ENCODE measurements at places on chromosomes 12 and 14.

GRCh38 chr12:14239350-14239934 is 126.0 kb upstream of the ATF7IP start:
- DNase-seq: peak; percentile 94

- DNase-seq: no peak
Observed at GRCh38 chr12:2402073-2402579, 349.3 kb downstream of the CACNA1C start.

DNA sequence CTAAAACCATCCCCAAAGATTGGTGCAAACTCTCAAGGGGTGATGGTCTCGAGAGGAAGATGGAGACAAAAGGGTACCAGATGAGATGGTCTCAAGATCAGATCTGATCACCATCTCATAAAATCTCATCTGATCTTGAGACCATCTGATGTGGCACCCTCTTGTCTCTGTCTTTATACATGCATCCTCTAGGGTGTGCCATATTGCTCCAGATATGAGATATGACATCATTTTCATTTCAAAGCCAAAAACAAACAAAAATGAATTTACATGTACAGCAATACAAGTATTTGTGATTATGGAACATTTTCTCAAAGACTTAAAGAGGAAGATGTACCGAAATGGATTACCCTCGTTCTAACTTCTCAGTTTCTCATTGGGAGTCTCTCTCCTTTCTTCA is 787.2 kb downstream of the GALC start:
- no peak for DNase-seq

DNA sequence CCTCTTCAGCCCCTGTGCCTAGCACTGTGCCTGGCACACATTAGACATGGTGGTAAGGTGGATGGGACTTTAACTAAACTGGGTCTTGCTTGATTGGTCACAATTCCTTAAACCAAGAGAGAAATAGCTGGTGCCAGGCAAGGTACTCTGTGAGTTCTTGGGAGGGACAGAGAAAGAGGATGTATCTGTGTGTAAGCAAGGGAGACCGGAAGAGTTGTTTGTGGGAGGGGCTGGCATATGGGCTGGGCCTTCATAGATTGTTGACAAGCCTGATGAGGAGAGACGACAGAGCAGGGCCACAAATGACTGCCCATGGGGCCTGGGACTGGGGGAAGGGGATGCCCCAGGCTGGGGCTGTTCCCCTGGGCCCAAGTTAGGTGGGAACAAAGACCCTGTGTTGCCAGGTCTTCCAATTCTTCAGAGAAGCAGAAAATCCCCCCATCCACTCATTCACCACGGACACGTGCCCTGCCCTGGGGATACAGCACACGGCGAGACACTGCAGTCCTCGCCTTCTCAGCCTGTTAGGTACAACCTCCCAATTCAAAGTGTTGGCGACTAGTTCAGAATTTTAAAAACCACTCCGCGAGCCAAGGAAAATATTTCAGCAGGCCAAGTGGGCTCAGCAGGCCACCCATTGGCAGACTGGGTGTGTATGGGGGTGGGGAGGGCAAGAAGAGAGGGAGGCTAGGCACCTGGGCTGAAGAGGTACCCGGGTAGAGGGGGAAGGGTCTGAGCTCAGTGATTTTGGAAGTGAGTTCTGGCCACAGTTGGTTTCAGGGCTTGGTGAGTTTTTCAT is 11.4 kb upstream of the CYP46A1 start:
- no peak for DNase-seq

DNA sequence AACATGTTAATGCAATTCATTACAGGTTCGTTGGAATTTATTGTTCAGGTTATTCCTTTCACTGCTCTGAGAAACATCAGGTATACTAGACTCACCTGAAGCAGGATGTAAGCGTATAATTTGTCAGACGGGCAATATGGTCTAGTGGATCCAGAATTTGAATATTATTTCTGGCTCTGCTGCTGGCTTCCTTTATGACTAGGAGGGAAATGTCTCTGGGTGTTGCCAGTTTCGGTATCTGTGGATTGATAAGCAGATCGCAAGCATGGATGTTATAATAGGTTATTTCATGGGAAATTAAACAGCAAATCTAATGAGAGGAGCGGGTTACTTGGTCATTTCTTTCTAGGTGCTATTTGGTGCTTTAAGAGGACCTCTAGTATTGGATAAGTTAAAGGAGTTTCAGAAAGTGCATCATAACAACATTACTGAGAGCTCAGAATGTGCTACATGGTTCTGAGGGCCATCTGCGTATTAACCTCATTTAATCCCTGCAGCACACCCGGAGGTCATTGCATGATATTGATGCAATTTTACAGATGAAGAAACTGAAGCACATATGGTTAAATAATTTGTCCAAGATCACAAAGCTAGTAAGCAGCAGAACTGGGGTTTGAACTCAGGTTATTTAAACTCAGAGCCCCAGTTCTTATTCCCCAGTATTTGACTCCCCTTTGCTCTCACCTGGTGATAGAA is 47.3 kb upstream of the BCAT1 start:
- no peak for DNase-seq

- DNase-seq: no peak
Observed at GRCh38 chr14:101561145-101561896, at the start of gene DIO3. DIO3 (plus strand) TSS chr14:101561495.

DNA sequence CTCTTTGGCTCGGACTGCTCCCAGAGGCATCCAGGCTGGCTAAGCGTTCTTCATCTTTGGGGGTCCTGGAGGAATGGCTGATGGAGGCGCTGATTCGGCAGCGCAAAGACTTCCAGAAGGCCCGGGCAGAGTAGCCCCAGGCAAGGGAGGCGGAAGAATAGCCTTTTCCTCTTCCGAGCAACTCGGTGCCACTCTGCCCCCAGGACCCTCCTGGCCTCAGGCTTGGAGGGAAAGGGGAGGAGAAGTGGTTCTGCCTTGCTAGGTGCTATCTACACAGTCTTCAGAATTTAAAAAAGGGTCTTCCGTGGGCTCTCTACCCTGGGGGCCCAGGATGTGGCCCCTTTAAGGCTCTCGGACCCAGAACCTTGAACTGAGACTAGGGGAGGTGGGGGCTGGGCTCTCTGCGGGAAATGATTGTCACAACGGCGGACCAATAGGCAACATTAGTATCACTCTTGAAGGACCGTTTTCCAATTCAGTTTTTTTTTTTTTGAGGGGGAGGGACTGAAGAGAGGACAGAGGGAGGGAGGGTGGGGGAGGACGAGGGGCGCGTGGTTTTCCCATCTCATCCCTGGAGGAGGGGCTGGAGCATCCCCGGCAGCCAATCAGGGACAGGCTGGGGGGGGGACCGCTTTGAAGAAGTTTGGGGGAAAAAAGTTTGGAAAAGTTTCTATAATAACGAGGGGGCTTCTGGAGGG is at the start of gene NFATC4:
Gene NFATC4, plus strand, starts transcription at position 671 of the 698 bp plus-strand sequence. CDS start 157 bp downstream, outside the sequence.
- peak; percentile 26 for DNase-seq

- no peak for DNase-seq
Observed at GRCh38 chr12:95214466-95214865, 2.8 kb downstream of the FGD6 start.

GRCh38 chr12:111773801-111774551 is 7.2 kb downstream of the ALDH2 start:
- peak; percentile 82 for DNase-seq

- DNase-seq: no peak
Observed at GRCh38 chr14:100054316-100055075, 10.7 kb upstream of the EVL start.

DNA sequence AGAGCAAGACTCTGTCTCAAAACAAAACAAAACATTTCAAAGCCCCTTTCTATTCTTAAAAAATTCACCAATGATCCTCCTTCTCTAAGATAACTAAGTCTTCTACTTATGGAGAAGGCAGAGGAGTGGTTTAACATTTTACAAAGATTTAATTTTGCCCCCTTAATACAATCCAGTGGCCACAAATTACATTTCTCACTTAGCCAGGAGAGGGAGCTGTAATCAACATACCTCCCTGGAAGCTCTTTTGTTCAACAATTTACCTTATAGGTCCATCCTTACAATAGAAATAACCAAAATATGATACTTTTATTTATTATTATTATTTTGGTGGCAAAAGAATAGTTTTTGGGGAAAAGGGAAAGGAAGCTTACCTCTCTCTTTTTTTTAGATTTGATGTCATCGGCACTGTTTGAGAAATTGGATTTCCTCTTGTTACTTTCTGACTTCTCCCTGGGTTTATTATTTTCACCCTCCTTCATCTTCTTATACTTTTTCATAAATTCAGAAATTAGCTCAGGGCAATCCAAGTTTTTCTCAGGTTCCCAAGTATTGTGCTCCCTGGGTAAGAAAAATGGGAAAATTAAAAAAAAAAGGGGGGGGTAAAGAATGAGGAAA is 28.1 kb downstream of the CBX5 start:
- DNase-seq: peak; percentile 51

- DNase-seq: peak; percentile 45
Observed at GRCh38 chr12:53596920-53597363, 29.2 kb downstream of the ATF7 start.

GRCh38 chr12:45284096-45284901 is 68.4 kb downstream of the ANO6 start:
- DNase-seq: peak; percentile 87

Data from M059J (cell line).